HT1080 (cell line): ENCODE measurements at places on chromosomes 16 and 17.
A peak's percentile ranks its signal among the peaks of the same experiment; 100 is the strongest.

DNA sequence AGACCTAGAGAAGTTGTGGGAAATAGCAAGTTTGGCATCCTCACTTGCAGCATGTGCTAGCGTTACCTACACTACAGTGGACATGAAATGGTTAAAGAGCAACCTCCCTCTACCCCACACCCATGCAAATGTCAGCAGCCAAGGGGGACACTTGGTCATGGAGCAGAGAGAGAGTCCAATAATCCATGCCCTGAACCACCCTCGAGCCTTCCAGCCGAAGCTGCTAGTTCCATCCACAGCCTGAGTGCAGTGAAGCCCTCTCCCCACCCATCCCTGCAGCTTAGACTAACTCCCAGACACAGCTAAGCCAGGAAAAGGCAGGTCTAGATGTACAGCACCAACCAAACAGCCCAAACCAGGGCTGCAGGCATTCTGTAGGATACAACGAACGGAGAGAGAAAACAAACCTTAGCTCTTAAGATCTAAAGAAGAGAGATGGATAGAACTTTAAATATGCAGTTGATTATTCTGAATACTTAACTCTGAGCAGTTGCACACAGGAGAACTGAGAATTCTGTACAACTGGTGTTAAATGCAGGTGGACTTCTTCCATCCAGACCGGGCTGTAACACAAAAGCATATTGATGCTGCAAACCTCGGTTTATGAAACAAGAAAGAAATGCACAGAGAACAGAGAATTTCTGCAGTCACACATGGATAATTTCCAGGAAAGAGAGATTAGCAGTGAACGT lies 93.8 kb downstream of the SALL1 start:
- DNase-seq = no peak

DNA sequence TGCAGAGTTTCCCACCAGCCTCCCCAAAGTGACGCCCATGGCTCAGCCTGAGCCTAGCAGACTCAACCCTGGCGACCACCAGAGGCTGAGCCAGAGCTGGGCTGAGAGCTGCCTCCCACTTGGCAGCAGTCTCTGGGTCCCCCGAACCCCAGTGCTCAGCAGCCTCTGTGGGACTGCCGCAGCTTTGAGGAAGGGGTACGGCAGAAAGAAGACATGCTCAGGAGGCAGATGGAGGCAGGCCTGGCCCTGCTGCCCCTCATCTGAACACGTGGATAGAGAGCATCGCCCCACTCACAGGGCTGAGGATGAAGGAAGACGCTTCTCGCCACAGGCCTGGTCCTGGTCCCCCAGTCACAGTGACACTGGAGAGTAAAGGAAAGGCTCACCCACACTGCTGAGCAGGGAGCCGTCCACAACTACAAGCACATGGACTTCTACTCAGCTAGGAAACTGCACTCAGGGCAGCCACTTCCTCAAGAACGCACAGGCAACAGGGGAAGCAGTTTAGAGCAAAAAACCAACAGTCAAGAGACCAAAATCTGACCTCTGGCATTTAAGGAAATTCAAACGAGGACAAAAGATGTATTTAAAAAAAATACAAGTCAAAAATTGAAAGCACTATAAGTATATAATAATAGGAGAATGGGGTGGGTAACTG lies 45.2 kb upstream of the GSG1L start:
- no peak for DNase-seq

DNA sequence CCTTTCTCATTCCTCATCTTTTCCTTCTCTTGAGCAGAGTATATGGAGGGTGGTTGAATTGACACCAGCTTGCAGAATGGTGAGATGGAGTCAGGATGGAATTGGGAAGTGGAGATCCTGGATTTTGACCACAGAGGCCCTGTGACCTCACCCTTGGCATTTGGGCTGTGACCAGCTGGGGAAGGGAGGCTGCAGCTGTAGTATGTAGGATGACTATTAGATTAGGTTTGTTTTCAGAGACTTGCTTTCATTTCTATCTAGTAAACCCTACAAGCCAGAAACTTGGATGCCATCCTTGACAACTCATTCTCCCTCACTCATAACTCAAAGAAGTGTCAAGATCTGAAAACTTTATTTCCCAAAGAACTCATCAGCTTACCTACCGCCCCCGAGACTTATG lies 5.9 kb downstream of the GNGT2 start:
- no peak for DNase-seq

DNA sequence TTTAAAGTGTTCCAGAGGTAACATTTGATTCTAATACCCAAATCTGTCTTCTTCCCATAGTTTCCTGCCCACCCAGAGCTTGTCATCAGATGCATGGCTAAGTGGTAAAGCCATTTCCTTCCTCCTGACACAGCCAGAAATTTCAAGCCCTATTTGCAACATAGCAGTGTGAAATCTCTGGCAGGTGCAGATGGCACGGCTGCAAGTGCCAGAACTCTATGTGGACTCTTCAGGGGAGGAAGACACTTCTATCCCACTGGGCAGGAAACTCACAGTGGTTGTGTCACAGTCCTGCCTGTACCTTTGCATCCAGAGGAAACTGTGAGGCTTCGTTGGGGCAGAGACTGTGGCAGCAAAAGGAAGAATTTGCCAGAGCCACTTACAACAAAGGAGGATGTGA lies 13.2 kb downstream of the DYNLRB2 start:
- DNase-seq = no peak

- DNase-seq = no peak
Measured at GRCh38 chr17:42114118-42114517, 1.6 kb upstream of the DHX58 start.

DNA sequence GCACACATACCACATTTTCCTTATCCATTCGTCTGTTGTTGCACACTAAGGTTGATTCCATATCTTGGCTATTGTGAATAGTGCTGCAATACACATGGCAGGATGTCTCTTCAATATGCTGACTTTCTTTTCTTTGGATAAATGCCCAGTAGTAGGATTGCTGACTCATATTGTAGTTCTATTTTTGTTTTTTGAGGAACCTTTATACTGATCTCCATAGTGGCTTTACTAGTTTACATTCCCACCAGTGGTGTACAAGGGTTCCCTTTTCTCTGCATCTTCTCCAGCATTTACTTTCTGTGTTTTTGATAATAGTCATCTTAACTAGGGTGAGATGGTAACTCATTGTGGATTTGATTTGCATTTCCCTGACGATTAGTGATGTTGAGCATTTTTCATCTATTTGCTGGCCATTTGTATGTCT lies 118.1 kb downstream of the STXBP4 start:
- peak; percentile 87 for DNase-seq

GRCh38 chr16:75070012-75070841 lies 46.4 kb downstream of the LDHD start:
- no peak for DNase-seq

DNA sequence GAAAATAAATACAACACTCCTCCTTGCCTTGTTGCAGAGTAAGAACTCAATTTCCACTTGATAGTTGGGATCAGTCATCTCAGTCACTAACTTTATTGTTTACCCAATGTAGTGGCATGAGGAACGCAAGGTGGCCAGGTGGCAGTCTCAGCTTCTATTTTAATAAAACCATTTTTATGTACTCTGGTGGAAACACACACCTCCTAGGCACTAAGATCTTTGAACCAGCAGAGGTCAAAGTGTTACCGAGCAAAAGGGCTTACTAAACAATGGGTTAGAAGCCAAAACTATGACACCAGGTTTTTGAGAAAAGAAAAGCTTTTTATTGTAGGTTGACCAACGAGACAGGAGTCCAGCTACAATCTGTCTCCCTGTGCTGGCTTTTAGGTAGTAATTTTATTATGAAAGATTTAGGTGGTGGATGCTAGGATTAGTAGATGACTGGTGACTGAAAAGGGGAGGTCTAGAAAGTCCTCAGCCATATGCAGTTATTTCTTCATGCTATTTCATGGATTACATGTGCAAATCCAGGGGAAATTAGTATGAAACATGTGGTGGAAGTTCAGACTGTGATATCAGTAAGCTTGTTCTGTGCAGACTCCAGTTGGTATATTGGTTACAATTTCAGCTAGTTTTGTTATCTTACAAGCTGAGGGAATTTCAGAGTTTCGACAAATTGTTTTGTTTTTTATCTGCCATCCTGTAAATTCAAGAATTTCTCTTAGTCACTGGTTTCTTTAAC lies 122.3 kb downstream of the PCTP start:
- DNase-seq = no peak
